Kasumi-1 (cell line): ENCODE measurements at places on chromosomes 7 and 10.

GRCh38 chr10:17162828-17163227, 33.2 kb upstream of the CUBN start:
- DNase-seq: no peak

DNA sequence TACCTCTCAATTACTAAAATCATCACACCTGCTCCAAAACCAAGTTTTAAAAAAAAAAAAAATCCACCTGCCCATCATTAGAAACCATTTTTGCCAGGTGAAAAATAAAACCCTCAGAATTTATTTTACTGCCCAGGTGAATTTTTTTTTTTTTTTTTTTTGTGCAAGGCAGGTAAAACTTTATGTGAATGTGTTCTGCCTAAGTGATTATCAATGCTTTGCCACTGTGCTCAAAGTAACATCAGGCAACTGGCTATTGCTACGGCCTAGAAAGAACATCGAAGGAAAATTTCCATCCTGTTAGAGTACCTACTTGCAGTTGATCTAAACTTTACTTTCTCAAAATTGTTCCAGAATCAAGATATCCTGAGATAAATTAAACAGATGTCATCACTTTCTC, 512.1 kb downstream of the PARD3 start:
- no peak for DNase-seq

- DNase-seq: no peak
Observed at GRCh38 chr10:60733517-60733822, 44.8 kb upstream of the CDK1 start.

- no peak for DNase-seq
Observed at GRCh38 chr10:46250481-46250880, 36.3 kb upstream of the ANTXRL start.

DNA sequence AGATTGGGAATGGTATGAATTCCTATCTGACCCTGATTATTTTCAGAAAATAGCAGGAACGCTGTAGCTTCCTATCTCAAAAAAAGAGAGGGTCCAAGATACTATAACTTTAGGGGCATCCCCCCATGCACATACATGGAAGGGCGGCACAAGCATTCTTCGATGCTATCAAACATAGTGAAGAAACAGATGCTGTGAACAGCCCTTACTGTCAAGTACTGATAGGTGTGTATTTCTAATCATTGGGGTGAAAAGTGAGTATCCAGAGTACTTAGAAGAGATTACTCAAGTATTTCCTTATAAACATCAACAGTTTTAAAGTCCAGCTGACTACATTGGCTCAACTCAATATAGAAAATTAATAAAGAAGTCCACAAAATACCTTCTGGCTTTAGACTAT, 17.0 kb upstream of the NUP42 start:
- no peak for DNase-seq

- DNase-seq: no peak
Observed at GRCh38 chr10:12559578-12560178, 210.3 kb downstream of the CAMK1D start.

GRCh38 chr7:90455163-90456030, 14.0 kb upstream of the PTTG1IP2 start:
- peak; percentile 78 for DNase-seq

GRCh38 chr10:104333728-104334373, 4.4 kb downstream of the ITPRIP start:
- no peak for DNase-seq

DNA sequence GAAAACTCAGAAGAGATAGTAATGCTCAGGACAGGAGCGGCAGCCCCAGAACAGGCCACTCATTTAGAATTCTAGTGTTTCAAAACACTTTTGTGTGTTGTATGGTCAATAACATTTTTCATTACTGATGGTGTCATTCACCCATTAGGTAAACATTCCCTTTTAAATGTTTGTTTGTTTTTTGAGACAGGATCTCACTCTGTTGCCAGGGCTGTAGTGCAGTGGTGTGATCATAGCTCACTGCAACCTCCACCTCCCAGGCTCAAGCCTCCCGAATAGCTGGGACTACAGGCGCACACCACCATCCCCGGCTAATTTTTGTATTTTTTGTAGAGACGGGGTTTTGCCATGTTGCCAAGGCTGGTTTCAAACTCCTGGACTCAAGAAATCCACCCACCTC, 65.9 kb upstream of the CAPZA2 start:
- DNase-seq: no peak

DNA sequence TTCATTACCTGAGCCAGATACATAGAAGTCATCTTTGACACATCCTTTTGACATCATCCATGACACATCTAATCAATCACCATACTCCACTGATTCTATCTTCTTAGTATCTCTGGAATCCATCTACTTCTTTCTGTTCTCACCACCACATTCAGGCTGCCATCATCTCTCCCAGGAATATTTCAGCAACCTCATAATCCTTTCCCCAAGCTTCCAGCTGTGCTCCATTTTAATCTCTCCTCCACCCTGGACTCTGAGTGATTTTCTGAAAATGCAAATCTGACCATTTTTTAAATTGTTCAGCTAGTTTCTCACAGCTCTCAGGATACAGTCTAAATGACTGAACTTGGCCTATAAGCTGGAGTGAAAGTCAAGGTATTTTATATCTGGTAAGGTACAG, 2.5 kb upstream of the BTRC start:
- DNase-seq: no peak

DNA sequence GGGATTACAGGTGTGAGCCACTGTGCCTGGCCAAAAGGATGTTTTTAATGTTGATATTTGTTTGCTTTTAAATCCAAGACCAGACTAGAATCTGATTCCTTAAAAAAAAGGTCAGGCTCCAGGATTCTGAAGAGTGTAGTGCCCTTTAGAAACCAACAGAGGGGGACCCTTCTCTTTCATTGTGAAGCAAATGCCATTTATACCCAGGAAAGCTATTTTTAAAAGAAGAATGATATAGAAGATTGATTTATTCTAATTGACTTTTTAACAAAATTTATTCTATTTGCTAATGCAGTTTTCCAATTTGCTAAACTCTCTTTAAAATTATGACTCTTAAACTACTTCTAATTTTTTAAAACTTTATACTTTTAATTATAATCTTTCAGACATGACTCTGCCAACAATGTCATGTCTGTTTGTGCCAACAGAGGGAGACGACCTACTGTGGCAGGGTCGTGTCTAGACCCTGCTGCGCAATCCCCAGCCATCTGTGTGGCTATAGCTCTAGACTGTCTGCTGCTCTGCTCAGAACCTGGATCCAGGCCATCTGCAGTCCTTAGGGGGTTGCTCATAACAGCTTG, 201.0 kb upstream of the IMMP2L start:
- peak; percentile 77 for DNase-seq

- no peak for DNase-seq
Observed at GRCh38 chr7:1906087-1906830, 236.2 kb downstream of the ELFN1 start.

DNA sequence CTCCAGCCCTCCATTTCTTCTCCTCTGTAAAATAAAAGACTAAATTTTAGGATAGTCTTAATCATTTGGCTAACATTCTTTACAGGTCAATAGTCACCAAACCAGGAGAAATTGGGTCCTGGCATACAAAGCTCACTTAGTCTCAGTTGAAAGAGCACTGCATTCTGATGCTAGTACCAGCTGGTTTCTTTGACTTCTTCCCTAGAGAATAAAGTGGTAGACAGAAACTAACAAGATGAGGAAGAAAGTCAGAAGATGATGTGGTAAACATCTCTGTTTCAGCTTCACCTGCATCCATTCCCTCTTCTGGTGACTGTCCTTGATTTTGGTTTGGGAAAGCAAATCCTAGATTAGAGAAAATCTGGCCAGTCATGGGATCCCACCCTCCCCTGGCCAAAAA, 37.2 kb downstream of the NKX2-3 start:
- DNase-seq: no peak

DNA sequence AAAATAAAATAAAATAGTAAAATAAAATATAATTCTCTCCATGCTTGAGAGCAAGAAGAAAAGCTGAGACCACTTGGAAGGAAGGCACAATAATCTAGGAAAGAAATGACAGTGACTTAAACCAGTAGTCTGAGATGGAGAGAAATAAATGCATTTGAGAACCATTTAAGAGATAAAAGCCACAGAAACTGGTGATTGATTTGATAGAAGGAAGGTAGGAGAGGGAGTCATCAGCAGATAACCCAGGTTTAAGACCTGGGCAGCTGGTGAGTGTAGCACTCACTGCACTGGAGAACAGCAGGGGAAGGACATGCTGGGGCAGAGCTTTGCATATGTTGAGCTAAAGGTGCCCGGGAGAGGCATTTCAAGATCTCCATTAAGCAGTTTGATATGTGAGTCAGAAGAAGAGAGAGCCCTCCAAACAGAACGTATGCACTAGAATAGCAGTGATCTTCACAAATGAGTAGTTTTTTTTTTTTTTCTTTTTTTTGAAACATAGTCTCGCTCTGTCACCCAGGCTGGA, 268.0 kb downstream of the DYNC1I1 start:
- no peak for DNase-seq

DNA sequence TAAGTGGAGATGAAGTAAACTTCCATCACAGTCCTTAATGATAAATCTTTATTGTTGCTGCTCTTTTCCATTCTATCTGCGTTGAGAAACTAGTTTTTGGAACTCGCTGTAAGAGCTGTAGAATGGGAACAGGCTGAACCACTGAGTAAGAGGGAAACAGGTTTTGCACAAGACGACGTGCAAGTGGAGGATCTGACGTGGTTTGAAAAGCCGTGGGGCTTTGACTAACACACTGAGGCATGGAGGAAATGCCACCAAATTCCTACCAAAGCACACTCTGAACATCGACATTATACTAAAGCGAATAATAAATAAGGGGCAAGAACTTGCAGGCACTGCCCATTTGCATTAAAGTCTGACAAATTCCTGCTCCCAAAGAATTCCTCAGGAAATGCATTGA, 160.6 kb downstream of the KLF6 start:
- DNase-seq: no peak

- no peak for DNase-seq
Observed at GRCh38 chr7:16433568-16434122, 12.3 kb upstream of the CRPPA start.

- no peak for DNase-seq
Observed at GRCh38 chr10:30820261-30820991, 190.9 kb upstream of the LYZL2 start.

- no peak for DNase-seq
Observed at GRCh38 chr7:2523941-2524807, 4.6 kb downstream of the LFNG start.

DNA sequence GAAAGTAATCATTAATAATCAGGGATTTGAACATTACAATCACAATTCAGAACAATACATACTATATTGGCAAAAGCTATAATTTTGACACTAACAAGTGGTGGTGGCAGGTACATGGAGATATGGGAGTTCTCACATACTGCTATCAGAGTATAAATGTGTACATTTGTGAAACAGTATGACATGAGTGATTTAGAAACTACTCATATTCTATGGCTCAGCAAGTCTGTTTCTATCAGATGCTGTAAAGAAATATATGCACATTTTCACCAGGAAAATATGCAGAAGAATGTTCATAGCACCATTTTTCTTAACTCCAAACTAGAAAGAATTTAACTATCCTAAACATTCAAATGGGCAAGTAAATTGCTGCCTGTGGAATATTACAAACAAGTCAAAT, 620.0 kb downstream of the SH2D4B start:
- DNase-seq: no peak

DNA sequence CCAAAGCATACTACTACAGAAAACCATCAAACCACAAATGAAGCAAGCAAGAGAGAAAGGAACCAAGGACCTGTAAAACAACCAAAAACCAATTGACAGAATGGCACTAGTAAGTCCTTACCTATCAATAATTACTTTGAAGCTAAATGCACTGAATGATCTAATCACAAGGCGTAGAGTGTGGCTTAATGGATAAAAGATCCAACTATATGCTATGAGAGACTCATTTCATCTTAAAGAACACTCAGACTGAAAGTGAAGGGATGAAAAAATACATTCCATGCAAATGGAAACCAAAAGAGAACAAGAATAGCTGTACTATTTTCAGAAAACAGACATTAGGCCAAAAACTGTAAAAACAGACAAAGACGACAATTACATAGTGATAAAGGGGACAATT, 70.7 kb downstream of the CRPPA start:
- no peak for DNase-seq

DNA sequence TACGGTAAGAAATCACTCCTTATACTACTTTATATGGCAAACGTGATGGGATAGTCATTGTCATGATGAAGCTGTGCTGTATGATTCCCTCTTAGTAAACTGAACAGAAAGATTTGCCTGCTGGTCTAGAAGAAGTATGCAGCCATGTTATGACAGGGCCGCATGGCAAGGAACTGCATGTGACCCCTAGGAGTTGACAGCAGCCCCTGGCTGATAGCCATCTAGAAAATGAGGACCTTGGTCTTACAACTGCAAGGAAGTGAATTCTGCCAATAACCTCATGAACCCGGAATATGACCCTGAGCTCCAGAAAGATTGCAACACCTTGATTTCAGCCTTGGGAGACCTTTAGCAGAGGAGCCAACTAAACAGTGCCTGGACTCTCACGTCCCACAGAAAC, 193.3 kb downstream of the SEMA3E start:
- no peak for DNase-seq

DNA sequence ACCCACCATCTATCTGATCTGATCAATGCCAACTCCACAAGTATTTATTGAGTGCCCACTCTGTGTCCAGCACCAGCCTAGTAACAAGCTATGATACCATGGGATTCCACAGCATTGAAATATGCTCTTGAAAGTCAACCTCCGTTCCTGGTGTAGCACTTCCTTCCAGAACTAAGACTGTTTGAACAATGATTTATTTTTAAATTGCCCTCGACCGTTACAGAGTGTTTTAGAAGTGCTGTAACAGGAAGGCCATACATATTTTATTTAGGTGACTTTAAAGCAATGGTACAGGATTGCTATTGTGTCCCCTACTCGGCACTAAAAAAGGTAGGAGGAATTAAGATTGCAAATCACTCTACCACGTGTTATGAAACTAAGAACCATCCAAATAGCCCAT, 225.6 kb downstream of the TEX36 start:
- no peak for DNase-seq

- no peak for DNase-seq
Observed at GRCh38 chr10:20962165-20962564, 65.1 kb upstream of the NEBL start.
